ENCODE measurements at places on chromosomes 1 and 21.

GRCh38 chr1:118783095-118783758, 204.9 kb downstream of the TBX15 start:
- DNase-seq: no peak

DNA sequence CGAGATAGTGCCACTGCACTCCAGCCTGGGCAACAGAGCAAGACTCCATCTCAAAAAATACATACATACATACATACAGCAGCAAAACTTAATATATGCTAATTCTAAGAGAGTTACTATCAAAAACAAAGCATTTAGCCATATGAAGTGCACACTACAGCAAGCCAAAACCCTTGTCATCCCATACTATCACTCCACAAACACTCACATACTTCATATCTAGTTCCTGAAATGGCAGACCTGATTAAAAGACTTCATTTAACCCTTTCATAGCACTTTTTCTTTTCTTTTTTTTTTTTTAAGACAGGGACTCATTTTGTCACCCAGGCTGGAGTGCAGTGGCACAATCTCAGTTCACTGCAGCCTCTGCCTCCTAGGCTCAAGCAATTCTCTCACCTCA, 65.6 kb downstream of the COP1 start:
- DNase-seq: no peak

- DNase-seq: peak; percentile 38
Measured at GRCh38 chr1:209743145-209743482, 12.7 kb upstream of the TRAF3IP3 start.

- no peak for DNase-seq
Measured at GRCh38 chr1:94555091-94555490, 13.5 kb upstream of the F3 start.

DNA sequence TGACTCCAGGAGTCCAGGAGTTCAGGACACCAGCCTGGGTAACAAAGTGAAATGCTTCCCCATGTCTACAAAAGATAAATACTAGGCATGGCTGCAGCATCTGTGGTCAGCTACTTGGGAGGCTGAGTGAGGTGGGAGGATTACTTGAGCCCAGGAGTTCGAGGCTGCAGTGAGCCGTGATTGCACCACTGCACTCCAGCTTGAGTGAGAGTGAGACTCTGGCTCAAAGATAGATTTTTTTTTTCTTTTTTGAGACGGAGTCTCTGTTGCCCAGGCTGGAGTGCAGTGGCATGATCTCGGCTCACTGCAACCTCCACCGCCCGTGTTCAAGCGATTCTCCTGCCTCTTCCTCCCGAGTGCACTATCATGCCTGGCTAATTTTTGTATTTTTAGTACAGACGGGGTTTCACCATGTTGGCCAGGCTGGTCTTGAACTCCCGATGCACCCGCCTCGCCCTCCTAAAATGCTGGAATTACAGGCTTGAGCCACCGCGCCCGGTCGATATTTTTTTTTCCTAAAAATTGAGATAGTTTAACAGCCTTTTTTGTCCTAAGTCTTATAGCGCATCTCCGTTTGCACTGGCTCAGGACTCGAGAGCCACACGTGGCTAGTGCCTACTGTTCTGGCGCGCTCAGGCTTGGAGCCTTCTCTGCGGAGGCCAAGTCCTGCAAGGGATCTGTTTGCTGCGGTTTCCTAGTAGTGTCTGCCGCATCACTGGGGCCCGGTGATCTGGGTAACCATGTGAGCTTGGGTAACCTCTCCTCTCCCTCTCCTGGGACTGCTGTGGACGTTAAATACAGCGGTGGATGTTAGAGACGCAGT, 1.0 kb upstream of the MFN2 start:
- DNase-seq: no peak

DNA sequence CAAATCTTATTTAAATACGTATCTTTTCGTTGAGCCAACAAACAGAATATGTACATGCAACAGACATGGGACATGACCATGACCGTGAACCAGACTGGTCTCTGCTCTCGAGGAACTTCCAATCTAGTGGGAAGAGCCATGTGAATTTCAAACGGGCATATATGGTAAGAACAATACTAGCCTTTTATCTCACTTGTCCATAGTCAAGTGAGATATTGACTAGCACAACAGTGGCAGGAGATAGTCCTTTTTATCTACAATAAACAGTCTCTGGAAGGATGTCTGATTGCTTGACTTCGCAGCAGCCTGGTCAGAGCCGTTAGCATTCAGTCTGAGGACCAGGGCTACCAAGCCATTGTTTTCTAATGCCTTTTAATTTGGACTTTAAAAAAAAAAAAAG, 12.6 kb upstream of the PLA2G2C start:
- no peak for DNase-seq

GRCh38 chr1:234222561-234223280, 150.5 kb upstream of the COA6 start:
- DNase-seq: peak; percentile 78

DNA sequence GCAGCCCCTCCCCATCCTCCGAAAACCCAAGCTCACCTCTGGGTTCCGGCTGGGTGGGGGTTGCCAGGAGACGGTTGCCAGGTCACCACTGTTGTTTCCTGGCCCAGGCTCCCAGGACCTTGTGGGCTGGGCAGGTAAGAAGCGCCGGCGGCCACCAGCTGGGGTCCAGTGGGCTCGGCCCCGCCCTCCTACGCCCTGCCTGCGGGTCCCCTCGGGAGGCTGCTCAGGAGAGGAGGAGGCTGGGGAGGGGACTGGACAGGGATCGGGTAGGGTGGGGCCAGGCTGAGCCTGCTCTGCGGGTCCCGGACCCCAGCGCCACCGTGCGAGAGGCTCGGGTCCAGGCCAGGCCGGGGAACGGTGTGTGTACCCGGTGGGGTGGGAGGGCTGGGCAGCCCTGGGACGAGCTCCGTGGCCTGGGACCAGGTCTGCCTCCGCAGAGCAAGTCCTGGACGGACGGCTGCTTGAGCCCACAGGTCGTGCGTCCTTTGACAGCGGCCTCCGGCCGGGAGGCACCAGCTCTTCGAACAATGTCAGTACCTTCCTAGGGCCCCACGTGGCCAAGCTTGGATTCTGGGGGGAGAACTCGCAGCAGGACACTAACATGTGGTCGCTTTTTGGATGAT, at the start of gene TTLL10:
TTLL10 (plus strand) TSS at position 88 of the 623 bp plus-strand sequence. CDS start 5,336 bp downstream, outside the sequence.
- DNase-seq: no peak

GRCh38 chr1:246197076-246197475, 310.0 kb downstream of the SMYD3 start:
- no peak for DNase-seq

DNA sequence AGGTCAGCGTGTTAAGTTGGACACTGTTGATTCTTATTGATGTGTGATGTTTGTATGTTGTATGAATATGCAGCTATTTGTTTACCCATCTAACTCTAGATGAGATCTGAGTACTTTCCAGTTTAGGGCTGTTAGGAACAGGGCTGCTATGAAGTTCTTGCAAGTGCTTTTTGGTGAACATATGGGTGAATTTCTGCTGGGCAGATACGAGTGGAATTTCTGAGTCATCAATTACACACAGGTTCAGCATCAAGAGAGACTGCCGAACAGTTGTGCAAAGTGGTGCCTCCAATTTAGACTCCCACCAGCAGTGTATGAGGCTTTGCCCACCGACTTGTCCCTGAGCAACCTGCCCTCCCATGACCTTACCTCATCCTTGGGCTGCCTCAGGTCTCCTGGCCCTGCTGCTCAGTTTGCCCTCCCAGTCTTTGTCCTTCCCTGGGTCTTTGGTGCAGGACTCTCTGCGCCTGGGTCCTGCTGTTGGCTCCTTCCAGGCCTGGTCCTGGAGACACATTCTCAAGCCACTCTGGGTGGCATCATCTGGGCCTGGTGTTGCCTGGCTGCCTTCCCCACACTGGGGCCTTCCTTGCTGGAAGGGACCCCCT, 343.6 kb downstream of the PTPRU start:
- peak; percentile 78 for DNase-seq

- DNase-seq: no peak
Measured at GRCh38 chr1:193241132-193241827, 54.9 kb upstream of the B3GALT2 start.

- DNase-seq: no peak
Measured at GRCh38 chr1:162612606-162613400, 19.5 kb upstream of the DDR2 start.

GRCh38 chr1:25232866-25233784, 823 bp upstream of the SYF2 start:
- DNase-seq: peak; percentile 91

GRCh38 chr1:108803548-108803947, 53.3 kb downstream of the AKNAD1 start:
- DNase-seq: no peak

- DNase-seq: no peak
Measured at GRCh38 chr1:189673217-189673616, 804.4 kb downstream of the BRINP3 start.

DNA sequence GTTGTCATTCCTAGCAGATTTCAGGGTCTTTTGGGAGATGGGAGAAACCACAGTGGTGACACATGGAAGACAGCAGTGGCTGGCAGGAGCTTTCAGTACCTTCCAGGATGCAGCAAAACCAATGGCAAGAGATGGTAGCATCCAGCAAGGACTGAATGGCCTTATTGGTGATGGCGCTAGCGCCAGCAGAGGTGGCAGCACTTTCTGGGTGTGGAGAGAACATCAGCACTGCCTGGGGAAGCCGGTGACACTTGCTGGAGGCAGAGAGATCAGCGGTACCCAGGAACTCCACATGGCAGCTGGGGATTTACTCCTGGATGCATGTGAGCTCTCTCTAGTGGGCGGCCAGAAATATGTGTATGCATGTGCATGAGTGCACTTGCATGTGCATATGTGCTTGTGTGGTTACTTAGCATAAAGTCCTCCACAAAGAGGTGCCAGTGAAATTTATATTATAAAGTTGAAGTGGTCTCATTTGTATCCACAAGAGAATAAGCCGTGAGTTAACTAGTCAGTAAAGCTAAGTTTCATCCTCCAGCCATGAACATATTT, 364.7 kb downstream of the LMX1A start:
- DNase-seq: no peak

GRCh38 chr1:32887623-32888022, 1.3 kb downstream of the HPCA start:
- no peak for DNase-seq

DNA sequence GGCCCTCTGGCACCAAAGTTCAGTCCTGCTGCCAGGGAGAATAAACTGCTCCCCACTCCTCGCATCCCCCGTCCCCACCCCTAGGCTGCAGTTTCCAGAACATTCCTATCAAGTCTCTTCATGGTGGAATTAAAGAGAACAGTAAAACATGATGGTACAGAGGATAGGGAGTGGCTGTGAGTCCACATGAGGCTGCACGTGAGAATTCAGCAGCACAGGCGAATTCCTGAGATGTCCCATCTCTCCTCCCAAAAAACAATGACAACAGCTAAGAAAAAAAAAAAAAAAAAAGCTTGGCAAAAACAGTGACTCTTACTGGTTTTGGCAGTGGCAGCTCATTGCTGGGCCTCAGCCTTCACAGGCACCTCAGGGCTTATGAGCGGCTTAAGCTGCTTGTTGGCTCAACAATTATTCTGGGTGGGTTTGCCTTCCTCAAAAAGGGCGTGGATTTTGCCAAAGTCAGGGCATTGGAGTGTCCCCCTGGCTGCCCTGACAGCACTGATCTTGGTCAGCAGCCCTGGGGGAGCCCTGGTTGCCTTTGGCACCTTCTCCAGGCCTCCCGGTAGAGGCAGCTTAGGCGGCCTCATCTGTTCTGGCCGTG, 5.7 kb upstream of the IFFO2 start:
- DNase-seq: no peak

DNA sequence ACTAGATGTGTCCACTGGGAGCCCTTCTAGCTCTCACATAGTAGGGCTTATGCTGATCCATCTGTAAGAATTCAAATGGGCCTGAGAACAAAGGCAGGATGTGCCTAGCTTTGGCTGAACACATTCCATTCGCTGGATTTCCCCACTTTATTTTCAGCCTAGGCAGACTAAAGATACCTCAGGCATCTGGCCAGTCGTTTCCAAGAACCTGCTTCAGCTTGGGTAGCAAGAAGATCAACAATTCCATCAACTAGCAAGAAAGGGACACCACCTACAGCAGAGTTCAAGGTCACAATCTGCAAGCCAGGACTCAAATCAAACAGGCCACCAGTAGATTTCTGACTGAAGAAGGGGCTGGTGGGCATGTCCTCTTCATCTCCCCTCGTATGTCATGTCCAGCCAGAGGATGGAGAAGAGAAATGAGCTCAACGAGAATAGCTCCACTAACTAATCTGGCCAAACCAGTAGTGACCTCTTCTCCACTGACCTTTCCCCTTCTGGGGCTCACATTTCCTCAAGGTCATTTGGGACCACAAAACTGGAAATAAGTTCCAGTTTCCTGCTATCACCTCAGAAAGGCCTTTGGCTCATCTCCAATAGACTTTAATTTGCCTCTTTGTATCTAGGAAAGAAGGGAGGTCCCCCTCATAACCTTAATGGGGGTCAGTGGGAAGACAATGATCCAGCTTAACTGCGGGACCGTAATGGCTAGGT, 14.2 kb downstream of the TXNIP start:
- no peak for DNase-seq

DNA sequence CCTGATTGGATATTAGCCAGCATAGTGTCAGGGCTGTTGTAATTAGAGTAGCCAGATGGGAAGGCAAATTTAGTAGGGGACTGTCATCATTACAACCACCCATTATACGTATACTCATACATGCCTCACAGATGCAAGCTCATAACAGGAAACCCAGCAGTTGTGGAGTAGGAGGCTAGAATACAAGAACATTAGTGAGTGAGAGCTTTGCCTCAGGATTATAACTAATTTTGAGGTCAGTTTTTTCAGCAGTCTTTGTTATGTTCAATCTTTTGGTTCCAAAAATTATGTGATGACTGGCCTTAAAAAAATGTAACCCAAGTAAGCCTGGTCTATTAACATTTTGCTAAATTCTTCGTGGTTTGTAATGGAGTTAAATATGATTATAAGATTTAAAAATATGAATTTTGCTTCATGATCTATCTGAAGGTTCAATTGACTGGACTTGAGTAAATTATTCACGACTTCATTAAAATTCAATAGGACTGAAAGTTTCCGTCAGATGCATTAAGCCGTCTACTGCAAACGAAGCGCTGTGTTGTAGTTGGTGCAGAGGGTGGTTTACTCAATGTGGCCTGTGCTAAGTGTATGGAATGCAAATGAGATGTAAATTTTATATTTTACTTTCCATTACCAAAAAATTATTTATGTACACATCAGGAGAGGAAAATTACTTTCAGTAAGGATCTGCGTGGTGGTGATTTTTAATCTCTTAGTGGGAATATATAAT, 48.8 kb downstream of the KCNK1 start:
- no peak for DNase-seq

Measured in ELR (cell line).